ENCODE measurements at places on chromosomes 16 and 17.

DNA sequence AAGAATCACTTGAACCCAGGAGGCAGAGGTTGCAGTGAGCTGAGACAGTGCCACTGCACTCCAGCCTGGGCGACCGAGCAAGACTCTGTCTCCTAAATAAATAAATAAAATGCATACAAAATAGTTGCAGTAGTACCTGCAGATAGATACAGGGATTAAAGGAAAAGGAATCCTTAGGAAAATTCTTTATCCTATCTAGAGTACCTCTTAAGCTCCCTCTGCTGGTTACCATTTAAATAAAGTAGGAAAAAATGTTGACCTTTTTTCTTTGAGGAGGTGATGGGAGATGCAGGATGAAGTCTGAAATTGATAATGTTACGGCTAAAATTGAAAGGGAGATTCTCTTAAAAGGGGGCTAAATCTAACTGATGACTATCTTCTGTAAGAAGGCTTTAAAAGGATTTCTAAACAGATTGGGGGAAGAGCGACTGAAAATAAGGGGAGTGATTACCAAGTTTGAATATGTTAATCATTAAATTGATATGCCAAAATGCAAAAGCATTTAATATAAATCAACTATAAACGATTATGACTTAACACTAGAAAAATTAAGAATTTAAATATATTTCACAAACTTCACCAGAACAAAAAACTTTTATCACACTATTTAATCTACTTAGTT is 29.4 kb downstream of the C16orf87 start:
- DNase-seq, result peak; percentile 6

- DNase-seq, result peak; percentile 96
Observed at GRCh38 chr17:75096082-75096625, 8.4 kb downstream of the SLC16A5 start.

DNA sequence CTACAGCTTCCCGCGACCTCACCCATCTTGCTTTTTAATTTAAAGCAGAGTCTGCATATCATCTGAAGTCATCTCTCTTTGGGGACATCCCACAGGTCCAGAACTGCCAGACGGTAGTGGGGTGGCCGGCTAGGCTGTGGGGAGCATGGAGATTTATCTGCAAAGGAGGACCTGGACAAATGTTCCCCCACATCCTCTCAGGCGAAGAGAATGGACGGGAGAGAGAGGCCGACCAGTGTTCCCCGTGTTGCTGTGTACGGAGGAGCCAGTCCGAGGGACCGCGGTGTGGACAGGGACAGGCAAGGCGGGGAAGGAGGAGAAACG is 665 bp upstream of the MT1M start:
- no peak for DNase-seq

DNA sequence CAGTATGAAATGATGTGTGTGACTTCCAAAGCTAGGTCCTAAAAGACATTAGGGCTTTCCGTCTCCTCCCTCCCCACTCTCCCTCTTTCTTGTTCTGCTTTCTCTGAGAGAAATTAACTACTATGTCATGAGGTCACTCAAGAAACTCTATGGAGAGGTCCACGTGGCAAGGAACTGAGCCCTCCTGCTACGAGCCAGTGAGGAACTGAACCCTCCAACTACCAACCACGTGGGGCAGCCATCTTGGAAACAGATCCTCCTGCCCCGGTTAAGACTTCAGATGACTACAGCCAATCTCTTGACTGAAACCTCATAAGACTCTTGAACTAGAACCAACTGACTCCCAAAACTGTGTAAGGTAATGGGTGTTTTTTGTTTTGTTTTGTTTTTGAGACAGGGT is 4.2 kb upstream of the ALOX15 start:
- no peak for DNase-seq

DNA sequence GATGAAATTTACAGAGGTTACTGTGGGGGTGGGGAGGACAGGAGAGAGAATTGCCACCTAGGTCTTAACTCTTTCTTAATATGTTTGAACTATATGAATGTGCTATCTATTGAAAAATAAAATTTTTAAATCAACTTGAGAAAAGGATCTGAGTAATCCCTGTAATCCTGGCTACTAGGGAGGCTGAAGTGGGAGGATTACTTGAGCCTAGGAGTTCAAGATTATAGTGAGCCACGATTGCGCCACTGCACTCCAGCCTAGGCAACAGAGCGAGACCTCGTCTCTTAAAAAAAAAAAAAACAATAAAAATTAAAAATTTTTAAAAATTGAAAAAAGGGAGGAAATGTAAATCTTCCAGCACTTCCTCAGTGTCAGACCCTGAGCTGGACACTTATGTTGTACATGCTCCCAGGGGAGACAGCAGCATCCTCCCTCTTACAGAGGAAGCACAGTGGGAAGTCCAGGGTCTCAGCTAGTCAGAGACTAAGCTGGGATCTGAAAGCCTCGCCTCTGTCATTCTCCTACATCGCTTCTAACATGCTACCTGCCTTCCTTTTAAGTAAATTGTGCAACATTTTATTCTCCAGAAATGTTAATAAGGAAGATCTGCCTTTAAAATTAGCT is 21.9 kb downstream of the PMM2 start:
- no peak for DNase-seq

DNA sequence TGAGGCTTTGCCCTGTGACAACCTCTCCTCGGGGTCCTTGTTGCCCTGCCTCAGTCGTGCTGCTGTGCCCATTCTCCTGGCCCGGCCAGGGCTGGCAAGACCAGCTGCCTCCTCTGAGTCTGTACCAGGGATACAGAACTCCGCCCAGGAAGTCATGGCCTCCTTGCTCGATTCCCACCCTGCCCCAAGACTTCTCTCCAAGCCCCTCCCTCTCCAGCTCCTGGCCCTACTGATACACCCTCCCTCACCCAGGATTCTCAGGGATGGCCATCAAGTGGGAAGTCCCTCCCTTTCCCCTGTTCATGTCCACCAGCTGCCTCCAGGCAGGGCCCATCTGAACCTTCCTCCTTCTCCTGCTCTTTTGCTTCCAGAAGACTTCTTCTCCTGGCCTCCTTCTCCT is 11.2 kb upstream of the TMEM208 start:
- DNase-seq, result no peak

- no peak for DNase-seq
Observed at GRCh38 chr16:87800497-87800896, 34.7 kb upstream of the KLHDC4 start.

- DNase-seq, result no peak
Observed at GRCh38 chr16:3127745-3128144, 7.1 kb upstream of the ZNF213 start.

GRCh38 chr16:51621610-51622009 is 470.5 kb upstream of the SALL1 start:
- no peak for DNase-seq

- DNase-seq, result no peak
Observed at GRCh38 chr17:14144508-14144907, 75.2 kb downstream of the COX10 start.

DNA sequence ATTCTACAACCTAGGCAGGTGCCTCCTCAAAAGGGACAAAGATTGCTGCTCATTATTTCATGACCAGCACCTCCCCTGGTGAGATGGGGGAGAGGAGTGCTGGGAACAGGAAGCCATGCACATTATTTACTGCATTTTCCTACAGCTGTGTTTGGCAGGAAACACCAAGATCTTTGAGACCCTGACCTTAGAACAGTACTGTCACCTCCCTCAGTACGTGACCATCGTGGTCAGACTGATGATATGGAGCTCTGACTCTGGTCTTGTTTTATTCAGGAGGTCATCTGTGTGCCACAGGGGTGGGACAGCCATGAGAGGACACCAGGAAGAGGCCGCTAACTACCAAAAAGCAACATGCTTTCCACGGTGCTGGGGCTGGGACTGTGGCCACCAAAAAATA is 37.4 kb downstream of the USP22 start:
- DNase-seq, result no peak
